ENCODE measurements at places on chromosomes 7 and 10.

- no peak for DNase-seq
Measured at GRCh38 chr7:16423761-16424160, 2.4 kb upstream of the CRPPA start.

GRCh38 chr10:37344413-37344812 lies 219.0 kb downstream of the ANKRD30A start:
- no peak for DNase-seq

DNA sequence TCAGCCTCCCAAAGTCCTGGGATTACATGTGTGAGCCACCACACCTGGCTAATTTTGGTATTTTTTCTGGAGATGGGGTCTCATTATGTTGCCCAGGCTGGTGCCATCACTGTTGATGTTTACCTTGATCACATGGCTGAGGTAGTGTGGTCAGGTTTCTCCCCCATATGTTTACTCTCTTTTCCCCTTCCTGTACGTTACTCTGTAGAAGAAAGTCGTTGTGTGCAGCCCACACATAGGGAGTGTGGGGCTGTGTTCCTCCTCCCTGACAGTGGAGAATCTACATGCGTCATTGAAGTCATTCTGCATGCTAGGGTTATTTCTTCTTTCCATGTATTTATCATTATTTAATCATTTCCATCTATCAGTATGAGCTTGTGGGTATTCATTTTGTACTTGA lies 16.3 kb upstream of the ORAI2 start:
- no peak for DNase-seq

GRCh38 chr10:29279779-29280487 lies 8.9 kb upstream of the LYZL1 start:
- DNase-seq = no peak

DNA sequence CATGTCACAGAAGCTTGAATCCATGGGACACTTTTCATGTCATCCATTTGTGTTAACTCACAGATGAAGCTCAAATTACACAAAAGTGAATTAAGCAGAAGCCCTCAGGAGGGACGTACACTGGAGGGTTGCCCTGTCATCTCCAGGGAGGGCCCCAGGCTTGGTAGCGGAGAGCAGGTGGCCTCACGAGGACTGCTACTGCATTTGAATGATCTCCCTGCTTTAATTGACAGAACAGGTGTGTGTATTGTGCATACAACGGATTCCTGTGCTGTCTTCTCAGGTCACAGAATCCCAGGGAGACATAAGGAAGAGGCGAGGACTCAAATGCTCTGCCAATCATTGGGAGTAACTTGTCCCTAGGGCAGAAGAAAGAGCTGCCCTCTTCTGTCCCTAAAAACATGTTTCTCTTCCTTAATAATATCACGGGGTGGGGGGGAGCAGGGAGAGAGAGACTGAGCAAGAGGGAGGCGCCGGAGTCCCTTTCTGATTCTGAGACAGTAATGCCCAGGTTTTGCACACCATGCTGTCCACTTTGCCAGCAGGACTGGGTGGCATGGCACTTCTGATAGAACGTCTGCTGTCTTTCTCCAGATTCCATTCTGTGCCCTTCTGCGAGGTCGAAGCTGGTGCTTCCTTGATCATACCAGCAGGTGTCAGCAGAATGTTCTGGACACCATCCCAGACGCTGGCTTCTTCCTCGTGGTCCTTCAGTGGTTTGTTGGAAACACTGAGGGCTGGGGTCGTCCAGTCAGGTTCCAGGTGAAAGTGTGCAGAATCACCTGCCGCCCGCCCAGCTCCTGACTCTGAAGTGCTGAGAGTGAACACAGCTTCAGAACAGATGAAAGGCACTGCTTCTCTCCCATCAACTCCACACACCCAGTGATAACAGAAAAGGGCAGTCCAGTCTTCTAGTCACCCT lies 26.2 kb upstream of the RASGEF1A start:
- peak; percentile 63 for DNase-seq

- DNase-seq = no peak
Measured at GRCh38 chr7:114916261-114916892, 5.5 kb upstream of the MDFIC start.

DNA sequence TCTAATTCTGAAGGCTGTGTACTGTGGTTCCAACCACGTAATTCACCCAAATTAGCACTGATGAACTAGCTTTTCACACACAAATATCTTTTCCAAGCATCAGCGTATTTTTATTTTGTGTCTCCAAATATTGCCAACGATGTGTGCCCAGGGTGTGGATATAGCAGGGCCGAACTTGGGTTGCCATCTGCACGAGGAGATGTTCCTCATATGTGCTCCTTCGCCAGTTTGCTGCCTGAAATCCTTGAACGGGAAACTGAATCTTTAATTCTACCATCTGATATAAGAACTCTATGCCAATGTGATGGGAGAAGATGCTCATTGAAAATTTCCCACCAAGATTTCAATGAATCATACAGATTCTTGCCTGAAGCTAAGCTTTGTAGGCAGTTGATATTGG lies 121.5 kb upstream of the ZNF438 start:
- DNase-seq = no peak

- DNase-seq = no peak
Measured at GRCh38 chr10:88983206-88983605, 7.4 kb upstream of the FAS start.

GRCh38 chr7:6074612-6075380 lies 43.6 kb downstream of the ANKRD61 start:
- DNase-seq = no peak

DNA sequence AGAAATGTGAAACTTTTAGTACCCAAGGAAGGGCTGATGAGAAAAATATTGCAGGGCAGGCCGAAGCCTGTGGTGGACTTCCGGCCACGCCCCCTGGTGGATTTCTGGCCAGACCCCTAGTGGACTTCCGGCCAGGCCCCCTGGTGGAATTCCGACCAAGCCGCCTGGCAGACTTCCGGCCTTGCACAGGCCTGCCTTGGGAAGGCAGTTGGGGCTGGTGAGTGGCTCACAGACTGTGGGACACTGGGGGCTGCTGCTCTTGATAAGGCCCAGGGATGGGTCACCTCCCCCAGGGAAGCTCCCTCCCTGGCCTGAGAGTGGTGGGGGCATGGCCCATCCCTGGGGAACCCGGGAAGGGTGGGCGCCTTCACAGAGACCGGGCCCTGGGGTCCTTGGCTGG lies 116.4 kb upstream of the MKI67 start:
- DNase-seq = no peak

- DNase-seq = no peak
Measured at GRCh38 chr7:135193615-135194081, 17.7 kb downstream of the WDR91 start.

- no peak for DNase-seq
Measured at GRCh38 chr10:46019569-46020343, 10.7 kb downstream of the NCOA4 start.

GRCh38 chr10:110003524-110003885 lies 4.3 kb upstream of the ADD3 start:
- no peak for DNase-seq

Data from MM.1S (cell line).